ENCODE measurements at places on chromosomes 11 and 22. TPM values are rescaled to one million over a fixed set of nuclear protein-coding genes. Genes with fewer than 3 reads are reported as not detected.

GPHA2 gene
- not detected for total RNA-seq

CSKMT gene
- total RNA-seq: 5.8 TPM

SCO2 gene
- 2.3 TPM for total RNA-seq

DNAJB7 gene
- not detected for total RNA-seq

GRK3 gene
- total RNA-seq: 0.51 TPM

POU2AF2 gene
- total RNA-seq: not detected

DDTL gene
- 0.98 TPM for total RNA-seq
